ENCODE measurements at places on chromosomes 4 and X.

GRCh38 chr4:122334828-122335227 lies 44.0 kb upstream of the ADAD1 start:
- no peak for DNase-seq

DNA sequence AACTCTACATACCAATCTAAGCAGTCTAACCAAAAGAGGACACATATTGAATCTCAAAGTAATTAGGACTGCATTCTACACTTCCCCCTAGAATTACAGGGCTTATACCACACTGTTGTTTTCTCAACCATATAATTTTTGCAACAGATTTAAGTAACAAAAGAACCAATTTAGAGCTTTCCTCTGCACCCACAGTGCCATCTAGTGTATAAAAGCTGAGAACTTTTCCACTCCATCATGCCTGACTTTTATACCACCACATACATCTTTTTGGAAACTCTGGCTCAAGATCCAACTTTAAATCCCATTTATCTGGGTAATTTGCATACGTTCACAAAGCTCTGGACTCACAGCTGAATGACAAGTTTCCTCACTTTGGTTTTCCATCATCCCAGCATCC lies 99.5 kb downstream of the EFHC2 start:
- no peak for DNase-seq

GRCh38 chrX:15855568-15856221 lies 1.1 kb upstream of the AP1S2 start:
- no peak for DNase-seq

- no peak for DNase-seq
Measured at GRCh38 chr4:80613470-80613869, 277.9 kb downstream of the CFAP299 start.

GRCh38 chr4:161356351-161356750 lies 807.4 kb downstream of the FSTL5 start:
- no peak for DNase-seq

DNA sequence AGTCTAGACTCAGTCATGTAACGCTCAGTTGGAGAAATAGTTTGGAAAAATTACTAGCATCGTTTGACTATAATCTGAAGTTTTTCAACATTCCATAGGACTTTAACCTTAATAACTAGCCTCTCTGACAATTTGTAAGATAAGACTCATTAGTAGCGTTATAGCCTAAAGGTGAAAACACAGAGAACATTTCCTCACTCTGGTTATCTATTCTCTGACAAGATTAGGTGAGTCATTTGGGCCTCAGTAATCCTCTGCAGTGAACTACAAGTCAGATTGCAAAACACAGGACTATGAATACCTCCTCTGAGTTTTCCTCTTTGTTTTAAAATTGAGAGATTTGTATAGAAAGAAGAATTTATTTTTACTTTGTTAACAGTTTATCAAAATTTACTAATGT lies 31.8 kb upstream of the PDLIM5 start:
- no peak for DNase-seq

GRCh38 chr4:101843054-101843453 lies 52.5 kb downstream of the BANK1 start:
- no peak for DNase-seq

GRCh38 chr4:140556372-140557085 lies 12.2 kb downstream of the UCP1 start:
- DNase-seq = no peak

DNA sequence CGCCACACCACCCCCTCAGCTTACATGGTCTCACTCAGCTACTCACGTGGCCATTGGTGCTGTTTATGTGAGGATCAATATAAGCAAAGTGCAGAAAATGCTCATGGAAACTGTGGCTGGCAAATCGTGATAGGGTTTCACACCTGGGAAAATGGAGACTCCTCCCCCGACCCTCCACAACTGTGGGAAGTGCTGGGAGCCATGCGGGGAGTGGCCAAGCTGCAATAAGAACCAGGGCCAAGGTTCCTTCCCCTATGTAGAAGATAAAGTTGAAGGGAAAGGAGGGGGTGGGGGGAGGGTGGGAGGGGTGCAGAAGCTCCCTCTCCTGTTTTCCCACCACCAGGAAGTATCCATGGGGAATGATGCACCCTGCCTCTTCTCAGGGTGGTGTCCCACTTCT lies 145.5 kb upstream of the MAMLD1 start:
- no peak for DNase-seq
